ENCODE measurements at places on chromosomes 5 and 9. TPM values are rescaled to one million over a fixed set of nuclear protein-coding genes. Genes with fewer than 3 reads are reported as not detected.

ADCY2 gene
- total RNA-seq: not detected

SLC34A1 gene
- total RNA-seq: not detected

SLC25A2 gene
- total RNA-seq: not detected

RETREG1 gene
- 0.44 TPM for total RNA-seq

ANKDD1B gene
- 0.31 TPM for total RNA-seq

CYLC2 gene
- total RNA-seq: not detected

DRD1 gene
- not detected for total RNA-seq

Data from cardiac ventricle fibroblast (primary cell).